Putamen (tissue), 1 donor: ENCODE measurements at places on chromosomes 12 and 14.

DNA sequence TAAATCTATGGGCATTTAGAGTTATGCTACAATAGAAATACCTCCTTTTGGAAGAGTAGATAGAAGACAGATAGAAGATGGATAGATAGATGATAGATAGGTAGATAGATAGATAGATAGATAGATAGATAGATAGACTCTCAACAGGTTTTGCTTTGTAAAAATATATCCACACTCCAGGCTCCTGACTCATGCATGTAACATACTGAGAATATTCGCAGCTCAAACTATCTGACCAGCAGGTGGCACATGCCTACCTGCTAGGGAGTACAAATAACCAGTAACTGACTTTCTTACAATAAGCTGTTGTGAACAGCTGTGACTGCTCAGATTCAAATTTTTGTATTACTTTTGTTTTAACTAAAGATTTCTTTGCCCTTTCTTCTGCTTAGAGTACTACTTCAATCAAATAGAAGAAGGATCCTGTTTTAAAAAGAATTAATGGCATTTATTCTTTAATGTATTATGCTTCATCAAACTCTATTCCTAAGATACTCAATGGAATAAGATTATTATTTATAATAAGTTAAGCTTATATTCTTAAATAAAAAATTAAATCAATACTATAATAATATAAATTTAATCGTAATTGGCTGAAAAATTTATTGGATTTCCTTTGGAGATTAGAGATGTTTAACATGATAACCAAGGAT, 15.8 kb upstream of the CPNE8 start:
- DNase-seq, result no peak

DNA sequence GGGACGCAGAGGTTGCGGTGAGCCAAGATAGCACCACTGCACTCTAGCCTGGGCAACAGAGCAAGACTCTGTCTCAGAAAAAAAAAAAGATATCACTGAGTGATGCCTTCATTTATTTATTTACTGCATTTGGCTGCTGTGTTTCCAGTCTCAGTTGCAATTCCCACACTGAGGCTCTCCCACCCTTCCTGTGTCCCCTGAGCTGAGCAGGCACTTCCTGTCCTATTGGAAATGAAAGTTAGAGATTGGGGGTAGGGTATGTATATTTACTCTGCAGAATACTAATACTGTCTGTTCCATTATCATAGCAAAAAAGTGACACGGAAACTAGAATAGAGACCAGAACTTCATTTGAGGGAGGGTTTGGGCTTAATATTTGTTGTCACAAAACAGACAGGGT, 1.6 kb upstream of the RBMS2 start:
- no peak for DNase-seq

DNA sequence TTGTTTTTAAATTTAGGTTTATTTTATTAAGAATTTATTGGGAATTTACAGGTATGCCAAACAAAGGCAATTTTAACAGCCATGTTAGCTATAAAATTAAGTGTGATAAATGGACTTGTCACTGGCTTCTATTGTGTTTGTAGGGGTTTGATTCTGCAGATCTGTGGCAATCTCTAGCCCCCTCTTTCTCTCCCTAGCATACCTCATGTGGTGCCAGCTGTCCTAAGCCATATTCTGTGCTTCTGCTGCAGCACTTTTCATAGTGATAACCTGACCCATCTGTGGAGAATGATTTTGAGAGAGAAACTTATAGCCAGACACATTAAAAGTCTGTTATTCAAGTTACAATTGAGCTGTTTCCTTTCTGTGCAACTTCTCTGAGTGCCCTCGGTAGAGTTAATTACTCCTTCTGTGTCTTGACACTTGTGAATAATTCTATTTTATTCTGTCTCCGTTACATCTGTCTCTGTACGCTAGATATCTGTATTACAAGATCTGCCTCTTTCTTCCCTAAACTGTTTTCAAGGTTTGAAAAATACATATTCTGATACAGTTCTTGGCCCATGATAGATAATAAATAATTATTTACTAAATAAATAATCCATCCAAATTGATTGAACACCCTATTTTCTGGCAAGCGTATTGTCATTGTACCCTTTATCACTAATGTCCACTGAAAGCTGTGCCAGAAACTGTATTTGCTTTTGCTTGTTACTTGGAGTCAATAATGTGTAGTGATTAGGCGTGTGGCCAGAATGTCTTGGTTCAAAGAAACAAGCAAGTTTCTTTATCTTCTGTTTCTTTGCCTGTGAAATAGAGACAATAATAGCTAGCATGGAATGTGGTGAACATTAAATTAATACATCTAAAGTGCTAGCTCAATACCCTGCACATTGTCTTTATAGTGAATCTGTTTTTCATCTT, 40.0 kb downstream of the FRS2 start:
- no peak for DNase-seq

DNA sequence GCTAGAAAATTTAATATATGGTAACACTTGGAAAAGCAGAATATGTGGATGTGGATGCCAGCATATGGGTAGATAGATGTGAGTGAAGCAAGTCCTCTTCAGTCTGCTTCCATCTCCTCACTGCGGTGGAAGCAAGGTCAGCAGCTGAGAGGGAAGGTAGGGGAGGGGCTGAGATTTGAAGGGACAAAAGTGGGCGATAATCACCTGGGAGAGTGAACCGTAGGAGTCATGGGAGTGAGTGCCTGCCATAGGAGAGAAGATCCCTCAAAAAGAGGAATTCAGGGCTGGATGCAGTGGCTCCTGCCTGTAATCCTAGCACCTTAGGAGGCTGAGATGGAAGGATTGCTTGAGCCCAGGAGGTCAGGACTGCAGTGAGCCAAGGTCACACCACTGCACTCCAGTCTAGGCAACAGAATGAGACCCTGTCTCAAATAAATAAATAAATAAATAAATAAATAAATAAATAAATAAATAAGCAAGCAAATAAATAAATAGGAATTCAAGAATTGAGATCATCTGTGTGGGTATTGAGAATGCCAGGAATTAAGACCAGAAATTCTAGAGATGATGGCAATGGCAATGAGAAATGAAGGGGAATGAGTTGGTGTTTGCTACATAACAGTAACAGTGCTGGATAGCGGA, 123.4 kb downstream of the BICD1 start:
- no peak for DNase-seq

DNA sequence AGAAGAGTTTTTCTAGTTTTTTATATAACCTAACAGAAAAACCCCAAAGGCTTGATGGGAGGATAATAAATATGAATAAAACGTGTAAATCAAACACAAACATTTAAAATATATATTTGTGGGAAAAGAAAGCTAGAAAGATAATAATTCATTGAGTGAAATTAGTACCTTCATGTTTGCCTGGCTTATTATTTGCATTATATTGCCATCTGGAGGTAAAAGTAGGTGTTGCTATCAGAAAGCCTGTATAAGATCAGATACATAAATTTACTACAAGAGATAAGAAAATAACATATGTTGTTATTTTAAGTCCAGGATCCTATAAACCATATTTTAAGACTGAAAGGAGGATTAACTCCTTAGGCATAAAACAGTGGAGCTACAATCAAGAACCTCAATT, 77.7 kb downstream of the NTS start:
- no peak for DNase-seq

DNA sequence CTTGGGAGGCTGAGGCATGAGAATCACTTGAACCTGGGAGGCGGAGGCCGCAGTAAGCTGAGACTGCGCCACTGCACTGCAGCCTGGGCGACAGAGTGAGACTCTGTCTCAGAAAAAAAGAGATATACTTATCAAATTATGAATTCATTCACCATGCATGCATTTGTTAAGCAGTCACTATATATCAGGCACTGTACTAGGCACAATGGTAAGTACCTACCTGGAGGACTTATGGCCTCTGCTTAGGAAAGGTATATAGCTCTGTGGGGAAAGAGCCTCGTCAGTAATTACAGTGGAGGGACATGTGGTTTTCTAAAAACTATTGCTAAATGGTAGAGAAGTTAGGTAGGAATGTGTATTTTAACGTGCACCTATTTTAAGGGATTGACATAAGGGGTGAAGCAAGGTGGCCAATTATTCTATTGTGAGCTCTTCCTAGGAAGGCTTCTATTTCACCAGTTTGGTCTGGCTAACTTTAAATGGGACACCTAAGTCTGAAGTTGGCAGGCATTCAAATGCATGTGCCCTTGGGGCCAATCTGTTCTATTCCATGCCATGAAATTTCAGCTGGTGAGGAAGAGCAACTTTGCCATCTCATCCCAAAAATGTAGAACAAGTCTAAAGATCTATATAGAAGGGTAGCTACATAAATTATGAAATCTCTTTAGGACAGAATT, 15.0 kb downstream of the TCP11L2 start:
- no peak for DNase-seq

DNA sequence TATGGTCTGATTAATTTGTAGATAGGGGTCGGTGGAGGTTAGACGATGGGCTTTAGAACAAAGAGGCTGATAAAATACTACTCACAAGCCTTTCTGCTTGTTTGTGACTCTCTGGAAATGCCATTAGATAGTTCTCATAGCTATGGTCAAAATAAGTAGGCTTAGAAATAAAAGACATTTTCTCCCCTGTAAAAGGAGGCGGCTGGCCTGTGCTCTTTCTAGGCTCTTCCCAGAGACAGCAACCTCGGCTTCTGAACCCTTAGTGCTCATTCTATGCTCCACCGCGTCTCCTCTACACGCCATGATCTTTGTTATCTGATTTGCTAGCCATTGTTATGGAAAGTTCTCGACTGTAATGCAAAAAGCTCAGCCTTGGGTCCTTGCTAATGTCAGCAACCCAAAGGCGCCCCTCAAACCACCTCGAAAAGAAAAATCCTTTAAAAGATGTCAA, 64.5 kb downstream of the CRADD start:
- peak; percentile 40 for DNase-seq

DNA sequence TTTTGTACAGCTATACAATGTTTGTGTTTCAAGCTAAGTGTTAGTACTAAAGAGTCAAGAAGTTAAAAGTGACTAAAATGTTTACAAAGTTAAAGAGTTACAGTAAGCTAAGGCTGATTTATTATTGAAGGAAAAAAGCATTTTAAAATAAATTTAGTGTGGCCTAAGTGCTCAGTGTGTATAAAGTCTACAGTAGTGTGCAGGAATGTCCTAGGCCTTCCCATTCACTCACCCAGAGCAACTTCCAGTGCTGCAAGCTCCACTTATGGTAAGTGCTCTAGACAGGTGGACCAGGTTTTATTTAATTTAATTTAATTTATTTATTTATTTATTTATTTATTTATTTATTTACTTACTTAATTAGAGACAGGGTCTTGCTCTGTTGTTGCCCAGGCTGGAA, 19.6 kb downstream of the DLK1 start:
- DNase-seq, result no peak

- DNase-seq, result no peak
Observed at GRCh38 chr12:25723336-25723735, 170.3 kb upstream of the LMNTD1 start.

- DNase-seq, result no peak
Observed at GRCh38 chr14:105093431-105094192, 28.4 kb upstream of the GPR132 start.

GRCh38 chr14:103366741-103367140, 18.5 kb upstream of the MARK3 start:
- no peak for DNase-seq

GRCh38 chr14:78933948-78934524, 763.9 kb downstream of the NRXN3 start:
- DNase-seq, result no peak
